ENCODE measurements at places on chromosomes 7 and 10.

DNA sequence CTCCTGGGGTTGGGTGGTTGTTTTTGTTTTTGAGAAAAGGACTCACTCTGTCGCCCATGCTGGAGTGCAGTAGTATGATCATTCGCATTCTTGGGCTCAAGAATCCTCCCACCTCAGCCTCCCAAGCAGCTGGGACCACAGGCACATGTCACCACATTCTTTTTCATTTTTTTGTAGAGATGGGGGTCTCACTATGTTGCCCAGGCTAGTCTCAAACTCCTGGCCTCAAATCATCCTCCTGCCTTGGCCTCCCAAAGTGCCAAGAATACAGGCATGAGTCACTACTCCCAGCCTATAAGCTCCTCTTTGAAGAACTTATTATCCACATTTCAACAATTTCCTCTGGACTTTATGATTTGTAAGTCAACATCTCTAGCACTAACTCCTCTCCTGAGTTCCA is 102.7 kb downstream of the KMT2C start:
- no peak for DNase-seq

GRCh38 chr10:33117816-33118215 is 159.8 kb upstream of the ITGB1 start:
- no peak for DNase-seq

- DNase-seq: no peak
Measured at GRCh38 chr10:102627291-102627735, 17.0 kb upstream of the TRIM8 start.

DNA sequence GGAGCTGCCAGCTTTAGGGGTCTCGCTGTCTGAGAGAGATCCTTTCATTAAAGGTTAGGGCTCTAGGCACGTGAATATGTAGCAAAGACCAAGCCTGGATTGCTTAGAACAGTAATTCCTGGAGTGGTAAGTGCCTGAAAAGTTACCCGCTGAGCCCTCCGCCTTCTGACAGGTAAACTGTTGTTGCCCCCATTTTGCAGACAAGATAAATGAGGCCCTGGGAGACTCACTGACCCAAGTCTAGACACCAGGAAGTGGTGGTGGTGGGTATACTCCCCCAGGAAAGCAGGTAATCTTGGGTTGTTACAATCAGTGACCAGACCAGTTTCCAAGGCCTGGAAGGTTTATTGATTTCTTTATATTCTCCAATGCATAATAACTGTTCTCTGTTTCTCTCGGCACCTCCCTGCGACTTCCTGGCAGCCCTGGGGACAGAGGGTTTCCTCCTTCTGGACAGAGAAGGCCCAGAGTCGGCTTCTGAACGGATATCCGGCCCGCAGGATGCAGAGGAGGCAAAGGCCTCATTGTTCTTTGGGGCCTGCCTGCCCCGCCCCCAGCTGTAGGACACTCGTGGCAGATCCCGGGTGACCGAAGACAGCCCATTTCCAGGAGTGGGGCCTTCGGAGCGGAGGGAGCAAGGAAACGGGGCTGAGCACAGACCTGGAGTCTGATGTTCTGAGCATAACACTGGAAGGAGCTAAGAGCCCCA is 1.3 kb upstream of the GRK5 start:
- no peak for DNase-seq

GRCh38 chr10:80530251-80530650 is 7.5 kb upstream of the SH2D4B start:
- DNase-seq: no peak

GRCh38 chr7:24419077-24419476 is 135.1 kb downstream of the NPY start:
- no peak for DNase-seq

DNA sequence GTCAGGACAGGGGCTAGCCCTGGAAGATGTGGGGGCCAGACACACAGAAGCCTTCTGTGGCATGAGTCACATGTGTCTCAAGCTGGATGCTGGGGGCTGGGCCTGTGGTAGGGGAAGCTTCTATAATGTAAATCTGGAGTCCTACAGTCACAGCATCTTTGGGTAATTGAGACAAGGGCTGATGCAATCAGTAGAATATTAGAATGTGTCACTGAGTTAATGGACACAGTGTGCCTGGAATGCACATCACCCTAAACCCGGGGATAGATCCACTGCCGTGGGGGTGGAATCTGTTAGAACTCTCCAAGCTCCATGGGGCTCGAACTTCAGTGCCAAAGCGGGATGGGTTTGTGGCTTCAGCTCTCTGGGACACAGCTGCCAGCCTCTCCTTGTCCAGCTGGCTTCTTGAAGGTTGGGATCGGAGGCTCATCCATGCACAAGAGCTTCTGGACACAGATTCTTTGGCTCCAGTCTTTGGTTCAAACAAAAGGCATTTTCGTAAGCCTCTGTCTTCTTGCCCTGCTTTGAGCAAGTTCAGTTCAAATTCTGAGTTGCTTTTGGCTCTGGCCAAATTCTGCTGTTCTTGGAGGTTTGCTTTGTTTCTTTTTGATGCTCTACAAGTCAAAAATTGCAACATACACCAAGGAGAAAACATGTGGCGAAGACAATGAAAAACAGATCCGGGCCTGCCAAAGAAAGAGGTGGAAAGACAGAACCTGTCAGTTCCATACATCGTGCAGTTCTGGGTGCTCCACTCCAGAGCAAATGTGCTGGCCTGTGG is 194.8 kb upstream of the ZNF32 start:
- no peak for DNase-seq

DNA sequence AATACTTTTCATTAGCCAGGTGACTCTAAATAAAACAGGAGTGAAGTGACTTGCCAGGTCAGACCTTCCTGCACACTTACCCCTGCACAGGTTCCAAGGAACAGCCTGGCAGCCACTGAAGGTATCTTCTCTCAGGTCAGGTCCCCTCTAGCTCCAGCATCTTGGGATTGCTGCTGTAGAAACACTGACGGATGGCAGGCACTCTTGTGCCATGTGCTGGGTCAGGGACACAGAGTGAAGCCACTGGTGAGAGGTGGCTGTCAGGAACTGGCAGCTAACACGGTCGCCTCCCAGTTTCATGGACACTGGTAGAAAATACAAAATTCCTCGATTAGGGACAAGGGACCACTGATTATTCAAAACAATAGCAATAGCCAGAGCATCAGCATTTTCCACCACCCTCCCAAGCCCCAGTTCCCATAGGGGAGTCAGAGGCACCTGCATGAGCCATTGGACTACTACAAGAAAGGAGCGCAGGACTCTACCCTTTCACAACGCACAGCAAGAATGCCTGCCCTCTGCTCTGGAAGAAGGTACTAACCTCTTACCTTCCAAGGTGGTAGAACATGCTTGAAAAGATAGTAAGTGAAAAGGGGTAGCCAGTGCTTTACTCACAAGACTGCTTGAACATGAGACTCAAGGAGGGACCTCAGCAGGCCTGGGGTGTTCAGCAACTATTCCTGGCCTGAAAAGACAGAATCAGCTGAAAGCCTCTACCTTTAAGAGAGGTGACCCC is 5.1 kb upstream of the MYO1G start:
- DNase-seq: no peak

DNA sequence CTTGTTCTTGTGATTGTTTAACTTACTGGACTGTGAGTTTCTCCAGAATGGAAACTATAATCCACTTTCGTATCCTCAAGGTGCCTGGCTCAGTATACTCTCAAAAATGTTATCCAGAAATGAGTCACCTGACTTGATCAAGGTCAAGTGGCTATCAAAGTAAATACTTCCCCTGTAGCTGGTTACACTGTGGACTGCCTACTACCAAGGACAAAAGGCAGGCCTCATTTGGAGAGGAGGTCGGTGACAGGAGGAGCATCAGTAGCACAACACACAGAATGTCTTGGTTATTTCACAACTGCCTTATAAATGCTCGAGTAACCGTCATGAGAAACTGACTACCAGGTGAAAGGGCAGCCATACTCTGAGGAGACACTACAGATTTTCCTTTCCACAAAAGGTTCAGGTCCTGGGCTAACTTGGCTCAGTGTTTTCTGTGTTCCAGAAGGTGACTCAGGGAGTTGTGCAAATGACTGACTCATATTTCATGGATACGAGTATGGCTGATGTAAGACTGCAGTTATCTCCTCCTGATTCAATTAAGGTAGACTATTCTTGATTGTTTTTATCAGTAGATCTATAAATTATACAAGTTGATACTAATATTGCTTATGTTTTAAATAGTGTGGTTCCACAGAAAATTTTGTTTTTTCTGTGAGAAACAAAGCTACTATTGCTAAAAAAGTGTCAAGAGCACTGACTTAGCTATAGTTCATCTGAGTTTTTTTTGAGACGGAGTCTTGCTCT is 4.2 kb upstream of the CCNY start:
- no peak for DNase-seq

- DNase-seq: no peak
Measured at GRCh38 chr7:26279405-26279804, 12.3 kb upstream of the SNX10 start.

DNA sequence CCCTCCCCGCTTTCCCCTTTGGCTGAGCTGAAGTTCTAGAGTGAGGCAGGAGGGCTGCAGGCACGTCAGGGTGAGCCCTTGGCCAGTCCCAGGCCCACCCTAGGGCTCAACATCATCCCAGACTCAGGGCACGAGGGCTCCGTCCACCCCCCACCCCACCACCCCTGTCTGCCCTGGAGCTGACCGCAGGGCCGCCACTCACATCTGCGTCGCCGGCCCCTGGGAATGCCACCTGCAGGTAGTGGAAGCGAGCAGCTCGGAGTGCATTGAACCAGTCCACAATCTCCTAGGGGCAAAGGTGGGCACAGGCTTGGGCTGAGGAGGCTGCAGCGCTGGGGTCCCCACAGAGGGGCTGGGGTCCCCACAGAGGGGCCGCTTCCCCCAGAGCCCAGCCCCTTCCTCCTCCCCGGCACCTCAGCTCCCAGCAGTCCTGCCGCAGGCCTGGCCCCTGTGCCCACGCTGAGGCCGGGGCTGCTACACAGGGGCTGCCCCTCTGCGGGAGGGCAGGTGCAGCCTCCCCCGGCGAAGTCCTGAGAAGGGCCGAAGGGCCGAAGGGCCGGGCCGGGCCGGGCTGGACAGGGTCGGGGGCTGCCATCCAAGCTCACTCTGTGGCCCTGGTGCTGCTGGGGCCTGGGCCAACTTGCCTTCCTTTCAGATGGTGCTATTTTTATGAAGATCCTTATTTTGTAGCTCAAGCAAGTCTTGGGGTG is 24.1 kb downstream of the GET4 start:
- no peak for DNase-seq

- DNase-seq: no peak
Measured at GRCh38 chr10:31606841-31607240, 287.8 kb downstream of the ZEB1 start.

DNA sequence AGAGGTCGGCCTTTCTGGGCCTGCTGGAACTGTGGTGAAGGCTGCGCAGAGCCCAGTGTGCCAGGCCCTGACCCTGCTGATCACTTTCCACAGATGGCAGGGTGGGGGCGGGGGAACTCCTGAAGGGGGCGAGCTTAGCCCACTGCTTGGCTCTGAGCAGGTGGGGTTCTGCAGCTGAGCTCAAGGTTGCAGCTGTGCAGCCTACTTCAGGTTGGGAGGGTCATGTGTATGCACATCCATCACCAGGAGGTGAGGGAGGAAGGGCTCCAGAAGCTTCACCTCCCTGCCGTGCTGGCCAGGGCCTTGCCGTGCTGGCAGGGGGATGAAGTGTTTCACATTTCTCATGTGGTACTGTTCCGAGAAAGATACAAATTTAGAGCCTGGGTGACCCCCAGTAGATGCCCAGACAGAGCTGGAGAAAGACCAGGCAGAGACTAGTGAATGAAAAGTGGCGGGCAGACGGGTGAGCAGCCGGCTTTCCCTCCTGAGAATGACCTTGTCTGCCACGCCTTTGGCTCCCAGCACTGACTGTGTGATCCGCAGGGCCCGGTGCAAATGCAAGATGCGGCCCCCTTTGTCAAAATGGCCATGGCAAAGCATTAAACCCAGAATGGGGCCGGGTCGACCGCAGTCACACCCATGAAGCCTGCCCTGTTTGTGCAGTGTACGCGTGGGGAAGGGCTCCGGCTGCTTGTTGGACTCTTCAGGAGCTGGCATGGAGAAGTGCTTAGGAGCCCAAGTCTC is 25.2 kb downstream of the FAM241B start:
- no peak for DNase-seq

GRCh38 chr10:2917926-2918325 is 149.4 kb upstream of the PFKP start:
- no peak for DNase-seq

- DNase-seq: no peak
Measured at GRCh38 chr10:126387931-126388911, at the start of gene ADAM12. ADAM12 (minus strand) TSS chr10:126388477; CDS start chr10:126388145, 332 bp downstream.

- no peak for DNase-seq
Measured at GRCh38 chr7:28579571-28579970, 167.3 kb downstream of the CREB5 start.

DNA sequence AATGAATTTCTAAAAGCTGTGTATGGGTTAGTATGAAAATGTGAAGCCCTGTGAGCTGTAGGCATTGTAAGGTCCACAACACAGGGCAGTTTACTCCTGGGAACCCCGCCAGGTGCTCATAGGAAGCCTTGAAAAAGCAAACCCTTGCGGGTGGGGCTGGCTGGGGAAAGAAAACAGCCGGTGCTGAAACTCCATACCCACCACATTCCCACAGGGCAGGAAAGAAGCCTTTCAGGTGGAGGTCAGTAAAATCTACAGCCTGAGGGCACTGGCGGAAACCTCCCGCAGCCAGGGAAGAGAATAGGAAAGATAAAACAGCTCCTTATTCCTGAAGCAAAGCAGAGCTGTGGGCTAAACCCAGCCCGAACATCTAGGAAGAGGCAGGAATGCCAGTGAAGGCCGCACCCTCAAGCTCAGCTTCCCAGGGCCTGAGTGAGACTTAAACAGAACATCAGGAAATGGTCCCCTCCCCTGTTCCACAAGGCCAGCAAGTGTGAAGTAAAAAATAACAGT is 34.7 kb downstream of the PODXL start:
- no peak for DNase-seq

DNA sequence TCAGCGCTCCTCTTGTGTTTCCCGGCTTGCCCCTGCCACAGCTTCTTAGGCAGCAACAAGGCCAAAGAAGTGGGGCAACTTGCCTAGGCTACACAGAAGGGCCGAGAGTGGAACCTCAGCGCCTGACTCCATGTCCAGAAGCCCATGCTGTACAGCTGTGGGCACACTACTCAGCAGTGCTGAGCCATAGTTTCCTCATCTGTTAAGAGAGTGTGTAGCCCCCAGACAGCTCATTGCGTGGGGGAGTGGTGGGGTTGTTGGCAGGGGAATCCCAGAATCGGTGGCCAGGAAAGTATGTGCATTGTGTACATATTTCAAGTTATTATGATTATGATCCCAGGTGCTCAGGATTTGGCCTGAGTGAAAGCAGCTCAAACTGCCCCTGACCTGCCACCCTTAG is 96.2 kb downstream of the CDH23 start:
- DNase-seq: no peak

DNA sequence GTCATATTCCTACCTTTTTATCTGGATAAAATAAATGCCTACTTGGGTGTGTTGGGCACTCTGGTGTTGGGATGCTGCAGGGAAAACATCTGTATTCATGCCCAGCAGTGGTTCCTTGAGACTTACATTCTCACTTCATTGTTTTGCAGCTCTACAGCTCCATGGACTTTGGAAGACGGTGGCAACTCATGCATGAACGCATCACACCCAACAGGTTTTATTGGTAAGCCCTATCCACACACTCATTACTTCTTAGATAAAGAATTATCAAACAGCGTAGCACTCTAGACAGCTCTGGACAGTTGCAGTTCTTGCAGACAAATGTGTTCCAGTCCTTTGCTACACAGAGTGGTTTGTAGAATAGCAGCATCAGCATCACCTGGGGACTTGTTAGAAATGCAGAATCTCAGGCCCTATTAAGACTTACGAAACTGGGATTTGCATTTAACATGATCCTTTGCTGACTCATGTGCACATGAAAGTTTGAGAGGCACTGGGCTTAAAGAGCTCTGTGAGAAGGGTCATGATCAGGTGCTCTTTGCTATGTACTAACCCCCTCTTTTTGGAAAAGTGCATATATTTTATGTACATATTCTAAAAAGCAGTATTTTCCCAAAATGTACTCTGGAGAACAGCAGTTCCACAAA is 401.9 kb downstream of the SORCS3 start:
- DNase-seq: no peak
